ENCODE measurements at places on chromosomes 5 and 9.

GRCh38 chr5:72222521-72222920, 97.5 kb downstream of the MRPS27 start:
- no peak for DNase-seq

GRCh38 chr9:4987961-4988421, 2.9 kb downstream of the JAK2 start:
- peak; percentile 62 for DNase-seq

GRCh38 chr9:122122468-122122867, 29.4 kb upstream of the TTLL11 start:
- no peak for DNase-seq

- no peak for DNase-seq
Measured at GRCh38 chr5:80408484-80409366, 861 bp downstream of the ZFYVE16 start.

- DNase-seq = no peak
Measured at GRCh38 chr5:149585910-149586309, 4.6 kb downstream of the ARHGEF37 start.

DNA sequence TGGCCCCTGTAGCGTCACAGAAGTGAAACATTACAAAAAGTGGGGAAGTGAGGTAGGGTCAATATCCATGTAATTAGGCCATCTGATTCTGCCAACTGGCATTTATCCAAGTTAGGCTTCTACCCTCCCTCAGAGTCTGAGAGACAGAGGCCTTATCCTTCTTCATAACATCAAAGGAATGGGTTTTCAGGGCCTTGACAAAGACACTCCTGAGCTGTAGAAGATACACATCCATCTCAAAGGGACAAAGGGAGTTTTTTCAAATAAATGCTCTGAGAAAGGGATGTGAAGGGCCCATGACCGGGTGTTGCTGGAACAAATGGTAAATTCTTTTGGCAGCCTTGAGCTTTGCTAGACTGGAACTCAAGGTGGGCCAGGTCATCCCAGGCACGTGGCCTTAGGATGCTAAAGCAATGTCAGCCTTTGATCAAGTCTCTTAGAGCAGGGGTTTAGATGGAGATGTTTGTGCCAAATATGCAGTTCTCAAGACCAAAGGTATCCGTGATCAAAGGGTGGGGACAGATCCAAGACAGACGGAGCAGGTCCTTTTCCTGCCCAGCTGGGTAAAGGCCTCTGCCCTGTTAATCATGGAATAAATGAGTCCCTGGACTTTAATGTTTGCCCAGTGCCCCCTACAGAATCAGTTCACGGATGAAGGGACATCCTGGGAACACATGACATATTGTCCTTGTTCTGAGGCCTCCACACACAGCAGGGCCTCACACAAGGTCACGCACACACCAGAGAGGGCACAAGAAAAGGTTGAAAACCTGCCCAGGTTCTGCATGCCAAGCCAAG, 10.0 kb upstream of the FAM169A start:
- no peak for DNase-seq

DNA sequence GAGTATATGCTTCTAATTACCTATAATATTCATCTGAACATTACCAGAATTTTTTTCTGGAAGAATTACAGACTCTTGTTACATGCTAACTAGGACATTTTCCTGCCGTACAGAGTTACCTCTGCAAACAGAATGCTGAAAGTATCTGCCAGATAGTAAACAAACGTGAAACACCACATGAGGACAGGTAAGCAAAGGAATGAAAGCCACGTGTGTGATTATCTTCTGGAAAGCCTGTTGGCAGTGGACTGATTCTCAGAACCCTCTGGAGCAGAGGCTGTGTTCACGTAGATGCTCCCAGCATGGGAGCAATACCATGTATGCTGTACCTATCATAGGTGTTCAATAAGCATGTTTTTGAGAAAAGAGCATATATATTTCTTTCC, 472.6 kb downstream of the ENC1 start:
- no peak for DNase-seq

DNA sequence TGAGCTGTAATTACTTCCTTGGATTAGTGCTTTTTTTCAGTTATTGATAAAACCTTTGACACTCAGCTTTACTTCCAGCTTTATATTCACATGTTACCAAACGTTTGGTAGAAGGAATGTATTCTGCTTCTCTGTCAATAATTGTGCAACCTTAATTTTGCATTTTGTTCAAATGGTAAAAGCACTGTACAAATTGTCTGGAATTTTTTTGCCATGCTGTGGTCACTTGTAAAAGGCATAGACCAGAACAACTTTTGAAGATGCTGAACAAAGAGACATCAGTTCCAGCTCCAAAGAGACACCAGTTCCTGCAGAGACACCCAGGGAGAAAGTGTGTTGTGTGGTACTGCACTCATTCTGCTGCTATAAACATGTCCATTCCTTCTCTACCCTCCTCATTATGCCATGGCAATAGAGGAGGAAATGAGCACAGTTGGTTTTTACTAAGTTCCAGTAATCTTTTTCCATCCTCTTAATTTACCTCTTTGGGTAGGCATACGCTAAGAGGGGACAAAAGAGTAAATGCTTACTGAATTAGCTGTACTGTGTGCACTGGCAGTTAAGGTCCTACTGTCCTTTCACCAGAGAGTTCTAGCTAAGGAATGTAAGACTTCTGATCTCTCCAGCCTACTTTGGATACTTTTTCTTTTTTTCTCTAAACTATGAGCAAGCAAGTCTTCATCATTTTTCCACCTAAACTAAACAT, 387.4 kb downstream of the FGF10 start:
- no peak for DNase-seq

- DNase-seq = no peak
Measured at GRCh38 chr9:16343249-16344237, 526.9 kb downstream of the BNC2 start.

DNA sequence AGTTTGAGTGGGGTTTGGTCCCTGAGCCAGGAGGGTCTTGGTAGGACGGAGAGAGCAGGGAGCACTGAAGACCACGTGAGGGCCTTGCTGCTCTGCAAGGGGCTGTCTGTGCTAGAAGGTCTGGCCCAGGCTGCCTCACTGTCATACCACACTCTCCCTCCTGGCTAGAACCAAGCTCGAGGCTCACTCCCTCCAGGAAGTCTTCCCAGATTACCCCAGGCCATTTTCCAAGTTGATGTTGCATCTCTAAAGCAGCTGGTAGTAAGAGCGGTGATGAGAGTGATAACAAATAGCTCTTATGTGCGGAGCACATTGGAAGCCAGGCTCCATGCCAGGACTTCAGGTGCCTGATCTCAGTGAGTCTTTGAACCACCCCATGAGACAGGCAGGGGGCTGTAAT, 6.6 kb downstream of the MYMK start:
- no peak for DNase-seq
